ENCODE measurements at places on chromosomes 1 and 21.

DNA sequence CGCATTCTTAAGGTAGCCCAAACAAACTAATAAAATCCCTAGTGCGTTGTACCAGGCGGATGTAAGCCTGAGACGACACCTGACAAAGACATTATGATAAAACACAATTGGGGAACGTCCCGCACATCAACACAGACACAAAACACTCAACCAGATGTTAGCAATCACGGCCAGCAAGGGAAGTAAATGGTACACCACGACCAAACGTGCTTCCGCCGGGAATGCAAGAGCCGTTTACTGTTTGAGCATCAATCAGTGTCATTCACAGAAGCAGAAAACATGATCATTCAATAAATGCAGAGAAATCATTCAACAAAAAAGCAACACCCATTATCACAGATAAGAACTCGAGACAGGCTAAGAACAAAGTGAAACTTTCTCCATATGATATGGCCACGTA, 49.4 kb upstream of the COL18A1 start:
- DNase-seq: no peak

DNA sequence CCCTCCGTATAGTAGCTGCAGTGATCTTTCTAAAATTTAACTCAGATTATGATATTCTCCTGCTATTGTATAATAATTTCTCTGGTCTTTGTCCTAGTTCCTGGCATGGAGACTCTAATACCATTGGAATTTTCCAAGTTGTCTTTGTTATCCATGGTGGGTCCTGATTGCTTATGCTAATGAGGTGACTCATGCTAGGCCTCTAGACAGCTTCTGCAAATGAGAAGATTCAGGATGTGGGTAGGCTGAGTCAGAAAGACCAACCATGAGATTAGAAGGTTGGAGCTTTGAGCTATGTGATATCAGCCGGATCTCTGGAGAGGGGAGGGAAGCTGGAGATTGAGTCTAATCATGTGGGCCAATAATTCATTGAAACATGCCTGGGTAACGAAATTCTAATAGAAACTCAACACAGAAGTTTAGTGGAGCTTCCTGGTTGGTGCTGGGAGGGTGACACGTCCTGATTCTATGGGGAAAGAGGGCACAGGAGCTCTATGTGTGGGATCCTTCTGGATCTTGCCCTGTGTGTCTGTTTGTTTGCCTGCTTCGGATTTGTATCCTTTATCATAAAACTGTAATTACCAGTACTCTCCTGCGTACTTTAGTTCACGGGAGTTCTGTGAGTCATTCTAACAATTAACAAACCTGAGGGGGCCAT, 73.2 kb upstream of the CNIH3 start:
- DNase-seq: no peak

DNA sequence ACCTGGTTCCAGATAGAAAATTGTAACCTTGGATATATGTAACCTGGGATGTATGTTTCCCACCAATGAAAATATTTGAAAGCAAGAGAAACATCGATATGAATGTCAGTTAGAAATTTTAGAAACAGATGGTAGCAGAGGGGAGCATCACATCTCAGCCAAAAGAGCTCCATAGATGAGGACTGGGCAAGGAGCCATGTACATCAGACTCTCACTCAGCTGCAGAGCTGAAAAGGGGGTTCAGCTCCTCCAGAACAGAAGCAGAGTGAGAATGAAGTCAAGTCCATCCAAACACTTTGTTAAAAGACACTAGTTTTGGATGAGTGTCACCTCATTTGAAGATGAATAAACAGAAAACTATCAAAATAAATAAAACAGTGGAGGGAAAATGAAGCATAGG, 202.4 kb downstream of the HMCN1 start:
- no peak for DNase-seq

- no peak for DNase-seq
Observed at GRCh38 chr21:22200378-22201092, 1202.3 kb downstream of the NCAM2 start.

GRCh38 chr21:34338226-34338625, 25.6 kb upstream of the KCNE2 start:
- DNase-seq: no peak

- no peak for DNase-seq
Observed at GRCh38 chr21:16376673-16377072, 646.9 kb downstream of the USP25 start.

GRCh38 chr1:167739752-167740151, 18.0 kb downstream of the MPZL1 start:
- DNase-seq: no peak

- DNase-seq: no peak
Observed at GRCh38 chr1:54357967-54358366, 48.2 kb downstream of the SSBP3 start.

DNA sequence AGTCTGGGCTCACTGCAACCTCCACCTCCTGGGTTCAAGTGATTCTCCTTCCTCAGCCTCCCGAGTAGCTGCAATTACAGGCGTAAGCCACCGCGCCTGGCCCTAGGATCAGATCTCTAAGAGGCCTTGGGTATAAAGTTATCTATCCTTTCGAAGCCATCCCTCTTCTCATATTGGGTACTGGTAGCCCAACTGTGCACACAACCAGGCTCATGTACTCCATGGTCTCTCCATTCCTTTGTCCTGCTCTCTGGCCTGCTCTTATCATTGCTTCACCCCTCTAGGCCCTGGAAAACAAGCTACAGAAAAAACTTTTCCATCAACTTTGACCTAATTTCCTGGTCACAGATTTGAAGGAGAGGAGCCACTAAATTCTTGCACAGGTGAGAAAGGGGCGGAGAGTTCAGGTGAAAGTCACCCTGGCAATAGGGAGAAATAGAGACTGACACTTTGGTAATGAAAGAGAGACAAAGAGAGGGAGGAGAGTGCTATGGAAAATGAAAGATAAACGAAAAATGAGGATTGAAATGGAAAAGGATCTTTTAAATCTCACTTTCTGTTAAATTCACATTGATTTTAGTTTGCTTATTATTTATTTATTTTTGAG, 6.0 kb downstream of the TXNIP start:
- no peak for DNase-seq

- peak; percentile 9 for DNase-seq
Observed at GRCh38 chr1:23751050-23751814, 8.0 kb downstream of the ELOA start.

DNA sequence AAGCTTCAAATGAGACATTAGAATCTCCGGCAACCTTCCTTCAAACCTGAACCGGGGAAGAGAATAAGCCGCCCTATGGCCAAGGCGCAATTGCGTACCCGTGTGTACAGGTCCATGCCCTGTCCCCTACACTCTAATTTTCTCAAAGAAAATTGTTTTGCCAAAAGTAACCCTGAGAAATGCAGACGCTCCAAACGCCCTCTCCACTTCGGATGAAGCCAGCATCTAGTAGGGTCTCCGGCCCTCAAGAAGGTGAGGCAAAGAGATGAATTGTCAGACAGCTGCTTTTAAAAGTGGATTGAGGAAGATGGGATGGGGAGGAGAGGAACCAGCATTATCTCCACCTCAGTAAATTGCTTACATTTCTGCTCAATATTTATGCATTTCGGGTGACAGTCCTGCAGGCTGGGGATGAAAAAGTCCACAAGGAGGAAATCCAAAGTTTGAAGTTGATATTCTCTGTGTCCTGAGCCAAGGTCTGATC, 630 bp upstream of the LHX9 start:
- no peak for DNase-seq

GRCh38 chr1:157966031-157966537, 27.4 kb upstream of the KIRREL1 start:
- no peak for DNase-seq

DNA sequence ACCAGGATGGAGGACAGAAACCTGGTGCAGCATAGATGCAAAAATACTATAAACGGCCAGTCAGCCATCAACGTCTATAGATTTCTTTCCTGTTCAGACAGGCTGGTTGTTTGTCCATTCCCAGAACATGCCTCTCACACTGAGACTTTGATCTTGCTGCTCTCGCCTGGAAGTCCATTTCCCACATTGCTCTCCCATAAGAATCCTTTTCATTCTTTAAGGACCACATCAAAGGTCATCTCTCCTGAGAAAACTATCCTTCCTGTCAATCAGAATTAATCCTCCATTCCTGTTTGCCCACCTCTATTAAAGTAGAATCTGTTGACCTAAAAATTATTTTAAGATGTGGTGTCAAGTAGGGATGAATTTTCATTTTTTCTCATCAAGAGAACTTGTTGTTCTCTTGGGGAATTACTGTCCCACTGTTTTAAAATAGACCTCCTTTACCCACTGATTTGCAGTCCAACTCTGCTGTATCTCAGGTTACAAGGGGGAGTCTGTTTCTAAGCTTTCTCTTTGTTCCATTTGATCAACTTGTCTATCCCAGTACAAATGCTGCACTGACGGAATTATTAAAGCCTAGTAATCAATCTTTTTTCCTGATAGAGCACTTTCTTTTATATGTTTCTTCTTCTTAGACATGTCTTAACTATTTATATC, 172.7 kb downstream of the PATJ start:
- DNase-seq: no peak
